ENCODE measurements at places on chromosomes 16 and 17. TPM values are rescaled to one million over a fixed set of nuclear protein-coding genes. Genes with fewer than 3 reads are reported as not detected.

The TBX4 gene
- not detected for total RNA-seq

The MYH2 gene
- not detected for total RNA-seq

The SAMD14 gene
- 0.50 TPM for total RNA-seq

The LLGL1 gene
- total RNA-seq: 27.3 TPM

The UTS2R gene
- not detected for total RNA-seq

The EXOC3L1 gene
- total RNA-seq: not detected

The MYL4 gene
- total RNA-seq: not detected

The EARS2 gene
- 16.4 TPM for total RNA-seq

The MPP3 gene
- total RNA-seq: not detected

The KRTAP1-1 gene
- not detected for total RNA-seq

The HERPUD1 gene
- 88.2 TPM for total RNA-seq

The KRT36 gene
- total RNA-seq: not detected

The KRT31 gene
- total RNA-seq: not detected

The ABCA9 gene
- not detected for total RNA-seq

The DLX3 gene
- not detected for total RNA-seq

The GPR179 gene
- total RNA-seq: not detected

The KRT13 gene
- not detected for total RNA-seq

The TMEM238L gene
- total RNA-seq: not detected

The TAF15 gene
- 336 TPM for total RNA-seq

The RNF135 gene
- total RNA-seq: 5.4 TPM

Measured in activated CD8-positive, alpha-beta T cell treated with anti-CD3 and anti-CD28 coated beads, Interleukin-2, amount 10 ng/mL, durations not matched to agents 7 days and 5 days (primary cell).